ENCODE measurements at places on chromosomes 12 and 14.

GRCh38 chr12:49776858-49777257 is 35.5 kb downstream of the TMBIM6 start:
- no peak for DNase-seq

DNA sequence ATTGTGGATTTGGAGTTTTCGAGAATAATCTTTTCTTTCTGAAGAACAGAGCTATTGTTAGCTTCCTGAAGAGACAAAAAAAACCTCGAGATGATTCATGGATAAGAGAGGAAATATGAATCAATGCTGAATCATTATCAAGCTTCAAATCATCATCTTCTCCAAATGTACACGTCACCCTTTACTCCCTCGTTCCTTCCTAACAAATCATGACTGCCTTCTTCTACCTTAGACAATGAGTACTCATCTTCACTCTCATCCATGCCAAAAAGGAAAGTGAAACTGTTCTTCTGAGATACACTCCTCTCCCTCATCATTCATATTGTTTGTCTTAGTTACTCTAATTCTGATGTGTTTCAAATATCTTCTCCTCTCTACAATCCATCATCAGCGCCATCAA is 1115.8 kb upstream of the ATXN7L3B start:
- DNase-seq: peak; percentile 27

- no peak for DNase-seq
Measured at GRCh38 chr14:100062590-100062989, 2.6 kb upstream of the EVL start.

- DNase-seq: no peak
Measured at GRCh38 chr14:56004323-56004722, 113.9 kb upstream of the PELI2 start.

DNA sequence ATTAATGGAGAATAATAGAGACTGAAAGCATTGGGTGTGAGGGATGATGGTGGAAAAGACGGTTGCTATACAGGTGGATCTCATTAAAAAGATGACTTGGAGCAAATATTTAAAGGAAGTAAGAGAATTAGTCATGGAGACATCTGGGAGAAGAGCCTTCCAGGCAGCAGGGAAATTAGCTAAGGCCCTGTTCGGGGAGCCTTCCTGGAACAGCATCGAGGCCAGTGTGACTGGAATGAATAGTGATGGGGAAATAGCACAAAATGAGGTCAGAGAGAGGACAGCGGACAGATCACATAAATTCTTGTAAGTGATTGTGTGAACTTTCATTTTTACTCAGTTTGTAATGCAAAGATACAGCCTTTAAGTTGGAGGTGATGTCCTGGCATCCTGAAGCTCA is 842.3 kb downstream of the SLC6A15 start:
- peak; percentile 88 for DNase-seq

DNA sequence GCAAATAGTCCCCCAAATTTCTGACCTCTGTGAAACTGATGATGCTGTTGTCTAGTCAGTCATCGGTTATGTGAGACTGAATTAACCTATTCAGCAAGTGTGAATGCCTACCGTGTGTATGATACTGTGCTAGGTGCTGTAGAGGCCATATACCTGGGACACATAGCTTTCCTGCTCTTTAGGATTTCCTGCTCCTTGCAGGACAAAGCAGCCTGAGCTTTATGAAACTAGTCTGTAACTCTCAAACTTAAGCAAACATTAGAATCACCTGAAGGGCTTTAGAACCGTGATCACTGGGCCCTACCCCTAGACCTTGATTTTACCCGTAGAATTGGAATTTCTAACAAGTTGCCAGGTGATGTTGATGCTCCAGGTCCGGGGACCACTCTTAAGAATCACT is 6.9 kb downstream of the MARK3 start:
- DNase-seq: no peak

- DNase-seq: no peak
Measured at GRCh38 chr12:70722584-70723343, 85.5 kb upstream of the PTPRB start.

DNA sequence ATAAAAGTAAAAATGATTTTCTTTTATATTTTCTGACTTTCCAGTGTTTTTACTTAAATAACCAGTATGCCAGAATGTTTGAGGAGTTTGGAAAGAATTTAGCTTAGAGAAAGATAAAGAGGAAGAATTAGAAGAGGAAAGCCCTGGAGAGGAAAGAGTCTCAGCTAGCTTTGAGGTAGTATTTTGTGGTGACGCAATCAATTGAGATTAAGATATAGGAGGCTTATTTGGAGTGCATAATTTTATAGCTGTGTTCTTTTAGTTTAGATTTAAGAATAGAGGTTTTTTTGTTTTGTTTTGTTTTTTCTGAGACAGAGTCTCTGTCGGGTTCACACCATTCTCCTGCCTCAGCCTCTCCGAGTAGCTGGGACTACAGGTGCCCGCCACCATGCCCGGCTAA is 18.1 kb downstream of the CLEC2B start:
- DNase-seq: no peak

GRCh38 chr12:11654338-11654737 is 4.9 kb downstream of the ETV6 start:
- no peak for DNase-seq

DNA sequence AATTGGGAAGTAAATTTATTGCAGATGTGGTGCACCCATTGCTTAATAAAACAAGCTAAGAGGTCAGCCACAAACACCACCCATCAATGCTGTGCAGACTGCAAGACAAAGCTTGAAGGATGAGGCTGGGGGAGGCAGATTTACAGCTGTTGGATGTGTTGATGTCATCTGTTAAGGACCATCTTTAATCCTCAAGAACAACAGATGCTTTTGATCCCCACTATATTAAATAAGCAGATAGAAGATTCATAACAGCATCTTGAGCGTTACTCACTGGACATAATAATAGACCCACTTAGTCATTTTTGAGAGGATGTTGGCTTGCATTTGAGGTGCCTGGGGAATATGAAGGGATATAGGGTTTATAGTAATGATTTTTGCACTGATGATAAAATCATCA is 58.8 kb downstream of the GPR68 start:
- no peak for DNase-seq

DNA sequence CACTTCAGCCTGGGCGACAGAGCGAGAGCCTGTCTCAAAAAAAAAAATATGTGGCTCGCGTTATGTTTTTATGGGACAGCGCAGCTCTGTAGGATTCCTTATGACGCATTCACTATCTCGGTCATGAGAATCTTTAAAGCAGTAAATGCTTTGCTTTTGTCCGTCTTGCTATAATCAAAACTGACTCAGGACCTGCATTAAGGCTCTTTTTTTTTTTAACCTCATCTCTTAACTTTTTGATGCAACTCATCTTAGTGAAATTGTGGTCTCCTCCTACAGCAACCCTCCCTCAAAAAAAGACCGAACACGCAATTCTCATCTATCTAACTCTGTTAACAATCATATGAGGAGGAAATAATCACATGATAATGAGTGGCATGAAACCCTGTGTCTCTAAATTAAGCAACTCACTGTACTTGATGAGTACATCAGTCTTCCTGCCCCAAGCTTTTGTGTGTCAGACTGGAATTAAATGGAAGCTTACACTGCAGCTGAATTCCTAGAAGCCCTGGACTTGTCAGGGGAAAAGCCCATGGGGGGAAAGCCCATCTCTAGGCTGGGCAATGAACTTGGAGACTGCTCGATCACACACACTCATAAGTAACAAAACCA is 4.3 kb downstream of the P2RX4 start:
- peak; percentile 35 for DNase-seq

DNA sequence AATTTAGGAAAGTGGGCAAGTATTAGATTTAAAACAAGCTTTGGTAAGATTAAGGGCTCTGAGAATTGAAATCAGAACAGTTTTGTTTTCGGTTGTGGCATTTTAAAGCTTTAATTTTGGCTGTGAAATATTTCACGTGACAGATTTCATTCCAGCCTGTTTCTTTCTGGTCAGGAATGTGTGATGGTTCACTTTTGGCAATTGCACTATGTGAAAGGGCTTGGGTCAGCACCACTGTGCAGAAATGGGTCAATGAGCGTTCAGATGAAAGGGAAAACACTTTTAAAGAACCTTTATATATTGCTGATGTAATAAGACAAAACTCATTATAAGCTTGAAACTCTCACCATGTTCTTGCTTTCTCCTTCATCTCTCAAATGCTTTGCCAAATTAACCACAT is 17.1 kb downstream of the NUBPL start:
- DNase-seq: no peak

- no peak for DNase-seq
Measured at GRCh38 chr14:105537580-105538474, 11.4 kb downstream of the TMEM121 start.

DNA sequence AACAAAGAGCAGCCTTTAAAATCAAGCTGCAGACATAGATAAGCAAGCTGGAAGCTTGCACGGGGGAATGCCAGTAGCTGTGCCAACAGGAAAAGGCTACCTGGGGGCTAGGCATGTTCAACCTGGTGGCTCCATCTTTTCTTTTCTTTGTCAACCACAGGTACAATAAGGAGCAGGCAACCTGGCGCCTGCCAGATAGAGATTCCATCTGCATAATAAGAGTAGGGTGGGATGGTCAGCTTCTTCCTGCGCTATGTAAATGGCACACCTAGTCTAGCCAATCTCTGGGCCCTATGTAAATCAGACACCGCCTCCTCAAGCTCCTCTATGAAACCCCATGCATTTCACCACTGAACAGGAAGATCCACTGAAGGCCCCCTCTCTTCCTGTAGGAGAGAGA is 87.4 kb upstream of the PKP2 start:
- no peak for DNase-seq

GRCh38 chr12:65522956-65523860 is 244.7 kb downstream of the MSRB3 start:
- DNase-seq: no peak

DNA sequence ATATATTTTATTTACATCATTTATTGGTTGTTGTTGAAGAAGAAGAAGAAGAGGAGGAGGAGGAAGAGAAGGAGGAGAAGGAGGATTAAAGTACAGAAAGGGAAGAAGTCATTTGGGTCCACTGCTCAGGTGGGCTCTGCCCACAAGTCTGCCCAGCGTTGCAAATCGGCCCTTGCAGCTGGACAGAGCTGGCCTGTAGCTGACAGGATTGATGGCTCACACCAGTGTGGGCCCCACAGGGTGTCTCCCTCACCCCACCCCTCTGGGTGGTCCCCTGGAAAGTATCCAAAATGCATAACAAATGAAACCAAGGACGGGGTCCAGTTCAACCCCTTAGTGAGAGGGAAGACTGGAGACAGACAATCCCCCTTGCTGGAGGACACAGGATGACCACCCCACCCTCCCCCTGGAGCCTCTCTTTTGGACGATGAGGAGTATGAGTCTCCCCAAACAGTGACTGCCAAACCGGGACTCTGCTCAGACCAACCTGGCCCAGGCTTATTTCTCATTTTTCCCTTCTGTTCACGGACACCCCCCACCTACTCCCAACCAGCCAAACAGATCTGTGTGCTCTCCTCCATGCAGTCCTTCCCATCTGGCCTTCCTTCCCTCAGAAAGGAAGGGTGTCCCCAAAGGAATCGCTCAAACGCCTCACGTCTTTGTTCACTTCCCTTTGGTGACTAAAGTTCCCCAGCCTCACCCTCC is 17.7 kb downstream of the DPF3 start:
- DNase-seq: no peak

DNA sequence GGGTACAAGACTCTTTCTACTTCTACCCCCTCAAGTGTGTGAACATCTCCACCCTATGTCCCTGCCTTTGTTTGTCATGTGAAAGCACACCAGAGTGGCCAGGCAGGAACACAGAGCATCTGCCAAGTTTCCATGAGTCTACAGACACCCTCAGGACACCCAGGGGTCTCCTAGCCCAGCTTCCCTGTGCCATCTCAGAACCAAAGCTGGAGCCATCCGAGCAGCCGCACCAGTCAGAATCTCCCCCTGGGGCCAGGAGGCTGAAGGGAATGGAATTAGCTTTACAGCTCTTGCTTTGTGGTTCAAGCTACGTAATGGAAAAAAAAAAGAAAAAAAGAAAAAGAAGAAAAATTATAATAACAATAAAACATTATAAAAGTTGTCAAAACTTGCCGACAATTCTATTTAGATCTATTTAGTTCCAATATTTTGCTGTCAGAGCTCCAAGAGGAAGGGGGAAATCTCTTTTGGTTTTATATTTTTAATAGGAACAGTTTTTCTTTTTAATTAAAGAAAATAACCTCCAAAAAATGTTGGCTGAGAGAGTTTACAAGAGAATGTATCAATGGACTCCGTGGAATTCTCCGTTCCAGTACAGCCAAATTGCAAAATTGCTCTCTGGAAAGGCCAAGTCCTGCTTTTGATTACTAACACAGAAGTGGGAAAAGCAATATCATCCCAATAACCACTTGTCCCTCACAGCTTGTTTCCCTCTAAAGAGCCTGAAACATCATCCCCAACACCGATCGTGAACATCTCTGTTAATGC is 37.1 kb downstream of the TBX5 start:
- DNase-seq: no peak

DNA sequence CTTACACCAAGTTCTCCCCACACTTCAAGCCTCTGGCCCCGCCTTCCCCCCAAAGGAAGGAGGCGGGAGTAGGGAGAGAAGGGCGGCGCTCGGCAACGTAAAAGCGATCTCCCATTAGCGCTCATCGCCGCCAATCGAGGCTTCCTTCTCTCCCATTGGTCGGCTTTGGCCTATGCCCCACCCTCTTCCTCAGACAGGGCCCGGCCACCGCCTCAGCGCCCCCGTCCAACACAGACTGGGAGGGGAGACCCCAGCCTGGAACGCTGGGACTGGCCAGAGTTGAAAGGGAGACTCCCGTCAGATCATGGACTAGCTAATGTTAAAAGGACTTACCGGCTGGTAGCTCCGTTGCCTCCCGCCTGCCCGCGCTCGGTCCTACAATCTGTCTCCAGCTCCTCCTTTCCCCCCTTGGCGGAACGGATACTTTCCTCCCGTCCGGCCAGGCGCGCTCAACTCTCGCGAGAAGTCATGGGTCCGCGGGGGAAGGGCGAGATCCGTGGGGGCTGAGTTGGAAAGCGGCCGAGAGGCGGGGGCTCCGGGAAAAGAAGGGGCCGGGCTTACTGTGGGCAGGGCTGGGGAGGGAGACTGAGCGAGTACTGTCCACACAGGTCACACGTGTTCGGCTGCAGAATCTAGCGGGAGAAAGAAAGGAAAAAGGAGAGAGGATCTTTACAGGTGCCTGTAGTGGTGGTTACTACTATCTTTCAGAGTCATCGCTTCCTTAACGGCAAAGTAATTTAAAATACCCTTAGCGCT is at the start of gene ATF7:
Gene ATF7, minus strand, starts transcription at position 437 of the 756 bp plus-strand sequence. CDS start 25,382 bp downstream, outside the sequence.
- DNase-seq: peak; percentile 88

Data from non-pigmented ciliary epithelial cell (primary cell).